ENCODE measurements at places on chromosomes 2 and 18.

DNA sequence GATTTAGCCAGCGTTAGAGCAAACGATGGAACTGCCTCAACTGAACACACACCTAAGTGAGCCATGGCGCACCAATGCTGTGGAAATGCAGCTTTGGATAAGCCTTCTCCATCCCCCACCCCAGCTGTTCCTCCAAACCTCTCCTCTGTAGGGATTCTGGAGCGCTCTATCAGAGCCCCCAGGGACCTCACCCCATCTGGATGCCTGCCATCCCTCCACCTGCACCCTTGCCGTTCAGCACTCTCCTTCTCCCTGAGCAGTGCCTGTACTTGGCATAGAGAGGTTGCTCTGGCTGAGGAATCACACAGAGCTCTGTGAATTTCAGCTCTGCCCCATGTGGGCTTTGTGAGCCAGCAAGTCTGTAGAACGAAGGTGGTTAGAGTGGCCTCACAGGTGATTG is 42.8 kb upstream of the INHBB start:
- no peak for DNase-seq

- DNase-seq: no peak
These were observed 262.7 kb downstream of the TWIST2 start for GRCh38 chr2:239110595-239111048.

DNA sequence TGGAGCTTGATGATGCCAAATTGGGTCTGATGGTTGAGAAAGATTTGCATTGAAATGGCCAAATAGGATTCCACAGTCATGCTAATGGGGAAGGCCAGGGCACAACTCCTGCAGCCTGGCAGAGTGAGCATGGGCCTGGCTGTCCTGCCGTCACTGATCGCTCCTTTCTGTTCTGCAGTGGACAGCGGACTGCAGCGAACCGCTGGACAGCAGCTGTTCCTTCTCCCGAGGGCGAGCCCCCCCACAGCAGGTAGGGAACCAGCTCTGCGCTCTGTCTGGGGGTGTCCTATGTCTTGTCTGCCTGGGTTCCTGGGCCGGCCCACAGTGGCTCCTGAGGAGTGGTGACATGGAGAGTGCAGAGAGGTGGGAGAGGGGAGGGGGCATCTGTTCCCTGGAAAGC is 97.6 kb downstream of the CTIF start:
- DNase-seq: no peak

- DNase-seq: no peak
These were observed 48.2 kb upstream of the EML6 start for GRCh38 chr2:54675281-54675680.

- no peak for DNase-seq
These were observed 62.8 kb downstream of the NABP1 start for GRCh38 chr2:191740759-191741158.

DNA sequence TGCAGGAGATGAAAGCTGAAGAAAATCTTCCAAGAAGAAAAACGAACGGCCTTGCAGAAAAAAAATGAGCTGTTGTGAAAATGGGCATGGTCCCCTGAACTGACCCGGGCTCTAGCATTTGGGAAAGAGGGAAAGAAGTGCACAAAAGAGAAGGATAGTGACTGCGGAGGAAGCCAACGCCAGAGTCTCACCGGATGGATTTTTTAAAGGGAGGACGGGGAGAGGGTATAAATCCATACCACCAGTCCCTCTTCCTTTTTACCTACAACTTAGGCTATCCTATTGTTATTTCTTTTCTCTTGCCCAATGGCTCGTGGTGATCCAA is 601 bp downstream of the WDR35 start:
- DNase-seq: peak; percentile 14

DNA sequence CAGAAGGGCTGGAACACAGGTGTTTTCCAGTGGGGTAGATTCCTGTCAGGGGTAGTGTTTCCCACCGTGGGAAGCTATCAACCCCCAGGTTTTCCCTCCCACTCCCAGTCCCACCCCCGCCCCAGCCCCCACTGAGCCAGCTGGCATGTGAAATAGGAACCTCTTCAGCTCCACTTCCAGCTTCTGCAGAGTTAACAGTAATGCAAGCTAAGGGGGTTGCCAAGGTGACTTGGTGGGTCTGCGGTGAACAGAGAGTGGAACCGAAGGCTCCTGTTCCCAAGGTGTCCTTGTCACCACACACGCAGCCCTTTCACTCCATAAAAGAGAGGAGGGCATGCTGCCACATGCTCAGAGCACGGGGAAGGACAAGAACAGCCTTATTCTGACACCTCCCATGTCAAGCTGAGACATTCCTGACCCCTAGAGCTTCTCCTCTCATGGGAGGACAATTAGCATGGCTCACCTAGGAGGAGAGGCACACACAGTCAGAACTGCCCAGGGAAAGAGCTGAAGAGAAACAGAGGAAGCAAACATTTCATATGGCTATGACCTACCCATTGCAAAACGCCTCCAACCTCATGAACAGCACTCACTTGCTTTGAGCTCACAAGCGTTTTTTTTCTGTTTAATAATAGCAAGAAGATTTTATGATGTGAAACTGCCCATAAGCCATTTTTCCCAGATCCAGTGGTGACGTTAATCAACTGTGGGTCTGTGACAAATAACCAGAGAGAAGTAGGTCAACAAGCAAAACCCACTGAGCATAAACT is 39.8 kb upstream of the TBC1D8 start:
- DNase-seq: no peak

GRCh38 chr2:222591661-222592060 is 64.2 kb downstream of the FARSB start:
- DNase-seq: no peak

DNA sequence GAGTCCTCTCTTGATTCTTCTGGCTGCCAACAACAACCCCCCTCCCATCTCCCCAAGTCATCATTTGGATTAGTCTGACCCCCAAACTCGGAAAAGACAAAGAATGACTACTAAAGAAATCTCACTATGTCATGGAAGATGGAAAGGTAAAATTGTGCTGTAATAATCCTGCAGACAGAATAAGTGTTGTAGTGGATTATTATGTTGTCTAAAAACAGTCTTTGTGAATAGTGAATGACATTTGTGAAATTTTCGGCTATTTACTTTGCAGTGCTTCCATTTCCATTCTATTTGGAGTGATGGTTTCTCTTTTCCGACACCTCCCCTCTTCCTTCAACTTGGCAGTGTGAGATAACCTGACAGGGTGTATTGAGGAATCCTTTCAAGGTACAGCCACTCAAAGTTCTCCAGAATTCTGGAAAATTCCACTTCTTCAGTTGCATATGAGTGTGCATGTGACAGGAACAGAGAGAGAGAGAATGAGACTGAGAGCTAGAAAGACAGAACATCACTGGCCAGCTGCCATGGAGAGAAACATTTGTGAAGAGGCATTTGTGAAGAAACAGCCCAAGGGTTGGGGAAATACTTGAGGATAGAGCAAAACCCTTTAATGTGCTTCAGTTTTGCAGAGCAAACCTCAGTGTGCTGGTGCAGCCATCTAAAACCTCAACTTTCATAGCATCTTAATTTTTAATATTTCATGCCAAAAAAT is 141.9 kb upstream of the DLX2 start:
- no peak for DNase-seq

GRCh38 chr2:134839649-134840048 is 1.2 kb downstream of the ACMSD start:
- no peak for DNase-seq

DNA sequence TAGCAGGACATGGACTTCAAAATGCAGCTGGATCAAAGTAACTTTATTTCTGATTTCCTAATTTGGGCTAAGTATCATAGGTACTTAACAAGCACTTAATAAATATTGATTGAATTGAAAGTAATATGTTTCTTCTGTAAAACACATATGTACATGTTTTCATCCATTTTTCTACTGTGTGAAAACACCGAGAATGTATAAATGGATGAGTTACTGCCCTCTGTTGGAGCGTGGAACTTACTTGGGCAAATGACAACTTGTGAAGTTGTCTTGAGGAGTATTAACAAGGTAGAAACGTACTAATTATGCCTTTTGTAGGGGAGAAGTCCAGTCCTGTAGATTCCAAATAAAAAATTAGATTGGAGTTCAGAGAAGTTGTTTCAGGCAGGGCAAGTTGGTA is 87.2 kb downstream of the PHLPP1 start:
- peak; percentile 44 for DNase-seq

DNA sequence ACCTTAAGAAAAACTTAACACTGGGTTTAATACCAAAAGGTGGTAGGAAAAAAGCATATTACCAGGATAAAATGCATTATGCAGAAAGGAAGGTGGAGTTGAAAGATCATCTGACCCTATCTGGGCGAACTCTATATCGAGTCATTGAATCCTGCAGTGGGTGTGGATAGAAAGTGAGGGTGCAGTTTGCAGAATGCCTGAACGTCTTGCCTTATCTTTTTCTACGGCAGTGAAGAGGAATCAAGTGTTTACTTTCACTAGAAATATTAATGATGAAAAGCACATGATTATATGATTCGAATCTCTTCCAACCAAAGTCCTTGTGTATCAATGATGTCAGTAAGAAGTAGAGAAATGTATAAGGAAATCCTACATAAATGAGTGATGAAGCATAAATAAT is 4.3 kb upstream of the CAVIN2 start:
- no peak for DNase-seq

GRCh38 chr18:3450012-3450798 is at the start of gene TGIF1:
TSS of gene TGIF1 (plus strand) at chr18:3450172. CDS start at chr18:3450490, 318 bp downstream.
- DNase-seq: peak; percentile 86

GRCh38 chr2:122180972-122181371 is 425.5 kb downstream of the TSN start:
- DNase-seq: peak; percentile 47

DNA sequence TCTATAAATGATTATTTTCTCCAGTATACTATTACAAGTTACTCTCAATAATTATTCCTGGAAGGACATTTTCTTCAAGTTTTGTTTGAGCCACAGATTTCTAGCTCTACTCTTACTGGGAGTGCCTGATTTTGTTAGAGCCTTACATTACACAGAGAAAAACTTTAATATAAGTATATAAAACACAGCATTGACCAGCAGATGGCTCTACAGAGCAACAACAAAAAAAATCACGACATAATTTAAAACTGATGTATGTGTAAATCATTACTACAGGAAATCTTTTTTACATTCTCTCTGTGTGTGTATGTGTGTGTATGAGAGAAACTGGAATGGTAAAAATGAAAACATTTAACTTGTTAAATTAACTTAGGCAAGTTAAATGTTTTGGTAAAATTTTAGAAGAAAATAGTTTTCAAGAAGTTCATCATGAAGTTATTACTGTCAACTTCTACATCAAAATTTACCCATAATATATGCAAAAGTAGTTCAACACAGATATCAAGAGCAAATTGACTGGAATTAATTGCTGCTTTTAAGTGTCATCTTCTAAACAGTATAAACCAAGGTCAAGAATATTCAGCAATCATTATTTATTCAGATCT is 103.3 kb downstream of the MDH1 start:
- DNase-seq: peak; percentile 68

- no peak for DNase-seq
These were observed 16.6 kb downstream of the SERTAD2 start for GRCh38 chr2:64637000-64637635.

- no peak for DNase-seq
These were observed 514.9 kb downstream of the SUCLG1 start for GRCh38 chr2:83944191-83944590.

- DNase-seq: no peak
These were observed 602.7 kb upstream of the ZNF804A start for GRCh38 chr2:183995632-183996031.

DNA sequence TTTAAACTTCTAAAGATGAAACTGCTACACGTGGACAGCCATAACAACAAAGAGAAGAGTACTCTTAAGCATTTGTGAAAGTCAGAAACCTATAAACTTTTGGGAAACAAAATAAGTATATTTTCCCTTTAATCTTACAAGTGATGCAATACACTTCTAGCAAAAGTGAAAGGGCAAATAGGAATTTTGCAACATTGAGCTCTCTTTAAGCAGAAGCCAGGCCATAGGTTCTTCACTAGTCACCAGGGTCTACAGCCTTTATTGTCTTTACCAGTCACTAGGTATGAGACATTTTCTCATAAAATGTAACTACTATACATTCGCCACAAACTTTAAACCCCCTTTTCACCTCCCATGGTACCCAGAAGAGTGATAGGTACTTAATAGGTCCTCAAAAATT is 37.5 kb downstream of the SCN1A start:
- DNase-seq: no peak

GRCh38 chr2:121796239-121796638 is 40.8 kb downstream of the TSN start:
- DNase-seq: no peak

GRCh38 chr2:158009399-158009798 is 92.3 kb upstream of the UPP2 start:
- DNase-seq: no peak

- no peak for DNase-seq
These were observed 29.6 kb downstream of the CYBRD1 start for GRCh38 chr2:171551836-171552235.

DNA sequence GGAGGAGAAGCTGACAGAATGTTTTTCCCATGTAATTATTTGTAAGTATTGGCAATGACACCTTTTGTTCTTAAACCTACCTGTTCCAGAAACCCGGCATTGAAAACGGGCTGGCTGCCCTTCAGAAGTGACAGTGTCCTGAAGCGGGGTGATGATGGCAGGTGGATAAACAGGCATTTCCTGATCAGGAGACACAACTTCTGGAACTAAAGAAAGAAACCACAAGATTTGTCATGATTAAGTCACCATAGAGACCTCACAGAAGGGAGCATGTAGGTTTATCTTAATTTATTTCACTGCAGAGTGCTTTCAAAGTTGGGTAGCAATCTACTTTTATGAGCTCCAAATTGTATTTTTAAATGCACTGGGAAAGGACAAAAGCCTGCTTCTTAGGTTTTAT is 43.1 kb downstream of the TTN start:
- no peak for DNase-seq

DNA sequence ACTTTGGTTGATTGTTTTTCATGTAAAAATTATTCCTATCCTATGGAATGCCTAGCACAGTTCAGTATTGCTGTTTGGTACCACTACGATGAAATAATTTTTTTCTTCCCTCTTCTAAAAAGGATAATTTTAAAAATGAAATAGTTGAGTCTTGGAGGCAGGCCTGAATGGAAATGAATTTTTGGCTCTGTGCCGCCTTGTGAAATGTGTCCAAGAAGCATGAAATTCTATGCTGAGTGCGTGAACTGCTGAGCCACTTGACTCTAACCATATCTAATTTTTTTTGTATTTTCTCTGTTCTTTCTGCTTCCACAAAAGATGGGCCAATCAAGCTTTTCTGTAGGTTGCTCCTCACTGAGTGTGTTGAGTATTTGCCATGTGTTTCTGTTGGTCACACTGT is 95.0 kb downstream of the PRPF40A start:
- DNase-seq: no peak

- no peak for DNase-seq
These were observed 303.4 kb downstream of the PIK3C3 start for GRCh38 chr18:42258301-42258965.

DNA sequence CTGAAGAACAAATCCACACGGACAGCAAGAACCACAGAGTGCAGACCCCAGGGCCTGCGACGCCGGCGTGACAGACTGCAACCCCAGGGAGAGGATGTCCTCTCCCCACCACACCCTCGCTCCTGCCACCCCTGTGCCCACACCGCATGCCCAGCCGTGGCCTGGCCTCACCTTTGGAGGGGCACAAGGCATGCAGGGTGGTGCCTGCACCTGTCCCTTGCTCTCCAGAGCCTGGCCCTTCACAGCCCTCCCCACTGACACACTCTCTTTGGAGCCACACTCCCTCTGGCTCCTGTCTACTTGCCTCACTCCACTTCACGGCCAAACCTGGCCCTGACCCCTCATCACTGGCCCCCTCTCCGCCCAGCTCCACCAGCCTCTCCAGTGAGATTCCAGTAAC is 9.3 kb downstream of the THAP4 start:
- DNase-seq: no peak

All from dermis blood vessel endothelial cell (primary cell).